ENCODE measurements at places on chromosomes 6 and 20. TPM values are rescaled to one million over a fixed set of nuclear protein-coding genes. Genes with fewer than 3 reads are reported as not detected.

Gene TFAP2B
- total RNA-seq = 0.14 TPM

Gene AGER
- total RNA-seq = 2.7 TPM

Gene PTGIS
- total RNA-seq = 2.7 TPM

Gene TRAPPC3L
- not detected for total RNA-seq

Gene KDM1B
- total RNA-seq = 24.3 TPM

Gene HLA-DRB5
- total RNA-seq = 0.21 TPM

Gene XKR7
- 0.34 TPM for total RNA-seq

Gene SPEF1
- 0.07 TPM for total RNA-seq

Gene COL21A1
- not detected for total RNA-seq

- no peak for DNase-seq
Observed at GRCh38 chr6:111791415-111791814, 81.8 kb downstream of the FYN start.

DNA sequence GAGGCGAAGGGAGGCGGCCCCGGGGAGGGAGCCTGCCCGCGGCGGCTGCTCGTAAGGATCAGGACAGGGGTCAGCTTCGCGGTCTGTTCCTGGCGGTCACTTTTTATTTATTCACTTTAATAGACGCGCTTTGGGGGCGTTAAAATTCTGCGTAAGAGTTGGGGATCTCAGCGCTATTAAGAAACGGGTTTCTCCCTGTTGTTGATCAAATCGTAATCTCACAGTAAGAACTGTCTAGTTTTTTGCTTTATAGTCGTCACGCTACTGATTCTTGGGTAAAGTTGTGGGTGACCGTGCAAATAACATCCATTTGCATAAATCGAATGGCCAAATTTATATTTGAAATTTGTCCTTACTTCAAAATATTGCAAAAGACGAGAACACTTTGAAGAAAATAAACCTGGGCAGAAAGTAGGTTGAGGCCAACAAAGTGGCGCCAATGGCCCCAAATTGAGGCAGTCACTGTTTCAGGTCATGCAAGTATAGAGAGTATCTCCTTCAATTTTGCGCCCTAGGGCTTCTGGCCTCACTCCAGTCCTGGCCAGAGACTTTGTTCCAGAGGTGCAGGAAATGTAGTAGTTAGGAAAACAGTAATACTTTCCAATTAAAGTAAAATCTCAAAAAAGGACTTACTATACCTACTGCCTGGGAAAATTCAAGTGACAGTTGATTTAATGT lies 963 bp upstream of the RMND1 start:
- no peak for DNase-seq

GRCh38 chr6:113854531-113855499 lies 2.3 kb upstream of the MARCKS start:
- no peak for DNase-seq

DNA sequence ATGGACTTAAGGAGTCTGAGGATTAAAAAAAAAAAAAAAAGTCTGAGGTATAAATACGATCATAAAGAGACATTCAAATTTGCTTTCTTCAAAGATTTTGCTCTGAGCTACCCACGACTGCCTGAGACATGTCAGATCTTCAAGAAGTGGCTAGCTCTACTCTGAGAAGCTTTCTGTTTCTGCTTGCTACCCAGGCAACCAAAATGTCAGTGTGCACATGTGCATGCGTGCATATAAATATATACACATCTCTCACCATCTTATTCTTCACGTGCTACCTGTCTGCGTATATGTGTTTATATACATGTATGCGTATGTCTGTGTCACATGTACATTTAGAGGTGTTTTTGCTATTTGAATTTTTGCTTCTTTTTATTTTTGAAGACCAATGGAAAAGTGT lies 299.6 kb upstream of the STXBP5 start:
- no peak for DNase-seq

DNA sequence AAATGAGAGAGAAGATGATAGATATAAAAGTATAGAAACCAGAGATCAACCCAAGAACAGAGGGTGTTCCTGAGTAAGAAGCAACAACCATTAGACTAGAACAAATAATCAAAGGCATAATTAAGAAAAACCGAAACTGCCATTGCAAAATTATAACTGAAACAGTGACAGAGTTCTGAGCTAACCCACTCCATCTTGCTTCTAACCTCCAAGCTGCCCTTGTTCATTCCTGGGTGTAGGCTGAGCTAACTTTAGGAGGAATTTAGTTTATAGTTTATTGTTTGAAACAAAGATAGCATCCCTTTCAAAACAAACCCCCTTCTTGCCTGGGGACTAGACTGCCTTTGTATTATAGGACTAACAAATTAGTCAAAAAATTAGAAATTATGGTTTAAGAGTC lies 56.1 kb upstream of the PRND start:
- DNase-seq = no peak

- DNase-seq = no peak
Observed at GRCh38 chr6:163790266-163790840, 375.8 kb downstream of the QKI start.

DNA sequence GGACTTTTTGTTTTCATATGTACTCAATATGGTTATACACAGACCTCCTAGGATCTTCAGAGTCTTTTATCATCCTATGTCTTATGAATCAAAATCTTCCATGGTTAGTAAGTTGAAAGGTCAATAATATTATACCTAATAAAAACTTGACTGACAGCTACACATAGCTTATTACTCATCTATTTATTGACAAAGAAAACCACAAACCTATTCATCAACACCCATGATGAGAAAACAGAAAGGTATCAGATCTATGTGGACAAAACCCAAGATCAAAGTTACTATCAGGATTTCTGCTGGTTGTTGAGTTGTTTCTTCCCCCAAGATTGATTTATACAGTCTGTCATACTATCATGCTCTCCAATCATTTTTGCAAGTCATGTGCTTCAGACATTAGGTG lies 460.1 kb upstream of the MANEA start:
- DNase-seq = no peak

- DNase-seq = no peak
Observed at GRCh38 chr20:29298759-29299613, 1958.5 kb upstream of the DEFB115 start.

- no peak for DNase-seq
Observed at GRCh38 chr20:25461281-25461650, 53.8 kb downstream of the GINS1 start.

GRCh38 chr20:35971981-35972380 lies 3.6 kb downstream of the CNBD2 start:
- DNase-seq = no peak

GRCh38 chr6:98924647-98925046 lies 23.1 kb downstream of the FBXL4 start:
- no peak for DNase-seq

DNA sequence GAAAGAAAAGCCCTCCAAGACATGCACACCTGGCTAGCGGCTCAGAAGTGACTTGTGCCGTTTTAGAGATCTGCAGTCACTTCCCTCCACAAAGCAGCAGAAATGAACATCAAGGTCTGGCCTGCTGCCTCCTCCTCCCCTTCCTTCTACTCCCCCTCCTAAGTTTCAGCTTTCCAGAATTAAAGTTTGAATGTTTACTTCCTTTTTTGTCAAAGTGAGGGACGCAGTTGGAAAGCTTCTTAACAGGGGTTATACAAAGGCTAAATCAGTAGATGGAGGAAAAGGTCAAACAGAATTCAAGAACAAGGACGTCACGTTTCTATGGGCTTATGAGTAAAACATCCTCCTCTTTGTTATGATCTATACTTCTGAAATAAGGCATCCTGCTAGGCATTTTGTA lies 227.7 kb downstream of the SLC35F1 start:
- DNase-seq = no peak

DNA sequence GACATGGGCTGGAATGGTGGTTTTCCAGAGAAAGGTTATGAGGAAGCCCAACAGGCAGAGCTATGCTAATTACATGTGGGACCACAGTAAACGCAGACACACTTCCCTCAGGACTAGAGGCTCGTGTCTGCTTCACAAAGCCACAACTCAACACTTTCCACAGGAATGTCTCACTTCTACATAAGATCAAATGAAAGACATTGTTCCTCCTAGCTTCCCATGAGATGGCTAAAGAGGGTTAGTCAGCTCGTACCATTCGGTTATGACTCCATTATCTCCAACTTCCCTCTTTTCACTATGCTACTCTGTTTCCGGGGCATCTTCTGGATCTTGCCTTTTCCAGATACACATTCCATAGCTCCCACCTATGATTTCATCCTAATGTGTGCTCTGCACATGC lies 29.1 kb upstream of the ZC3H12D start:
- DNase-seq = no peak

DNA sequence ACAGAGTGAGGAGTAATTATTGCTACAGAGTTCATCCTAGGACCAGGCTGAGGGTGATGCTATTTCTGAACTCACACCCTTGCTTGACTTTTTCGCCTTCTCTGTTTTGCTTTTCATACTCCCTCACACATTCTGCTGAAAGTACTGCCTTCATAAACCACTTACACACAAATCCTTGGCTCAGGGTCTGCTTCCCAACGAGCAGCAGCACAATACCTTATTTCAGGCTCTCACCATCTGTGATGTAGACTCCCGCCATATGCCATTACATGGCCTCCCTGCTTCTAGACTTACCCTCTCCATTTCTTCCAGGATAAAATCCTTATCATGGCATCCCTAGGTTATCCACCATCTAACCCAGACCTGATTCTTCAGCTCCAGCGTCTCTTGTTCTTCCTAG lies 321.3 kb upstream of the SPTLC3 start:
- DNase-seq = no peak

DNA sequence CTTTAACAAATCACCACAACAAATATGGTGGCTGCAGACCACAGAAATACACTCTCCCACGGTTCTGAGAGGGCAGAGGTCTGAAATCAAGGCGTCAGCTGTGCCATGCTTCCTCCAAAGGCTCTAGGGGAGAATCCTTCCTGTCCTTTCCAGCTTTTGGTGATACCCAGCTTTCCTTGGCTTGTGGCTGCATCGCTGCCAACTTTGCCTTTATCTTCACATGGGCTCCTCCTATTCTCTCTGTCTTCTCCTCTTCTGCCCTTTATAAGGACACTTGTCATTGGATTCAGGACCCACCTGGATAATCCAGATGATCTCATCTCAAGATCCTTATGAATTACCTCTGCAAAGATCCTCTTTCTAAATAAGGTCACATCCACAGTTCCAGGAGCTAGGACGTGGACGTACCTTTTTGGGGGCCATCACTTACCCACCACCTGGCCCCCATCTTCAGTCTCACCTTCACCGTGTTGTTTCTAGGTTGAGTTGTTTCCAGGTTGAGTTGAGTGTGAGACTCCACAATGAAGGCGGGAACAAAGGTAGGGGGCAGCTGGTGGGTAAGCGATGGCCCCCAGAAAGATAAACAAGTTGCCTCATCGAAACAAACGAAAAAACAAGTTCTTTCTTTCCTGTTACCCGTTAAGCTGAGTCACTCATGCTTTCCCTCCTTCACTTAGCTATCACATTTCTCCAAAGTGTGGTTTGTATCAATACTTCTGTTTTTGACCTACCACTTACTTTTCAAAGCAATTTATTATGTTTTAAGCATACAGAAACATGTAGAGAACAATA lies 68.9 kb upstream of the SLC22A16 start:
- DNase-seq = no peak

DNA sequence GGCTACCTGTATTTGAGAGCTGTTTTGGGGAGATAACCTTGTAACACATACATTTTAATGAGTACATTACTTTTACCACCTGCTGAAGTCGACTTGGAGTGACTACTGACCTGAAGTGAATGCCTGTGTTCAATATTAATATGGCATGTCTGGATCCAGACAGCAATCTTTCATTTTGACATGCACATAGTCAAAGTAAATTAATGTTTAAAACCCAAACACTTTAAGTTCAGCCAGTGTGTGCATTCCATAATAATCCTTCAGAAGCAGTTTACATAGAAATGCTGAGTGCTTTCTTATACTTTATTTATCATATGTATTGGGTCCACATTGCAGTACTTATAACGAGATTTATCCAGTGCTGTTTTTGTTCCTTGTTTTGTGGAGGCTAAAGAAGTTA lies 38.0 kb downstream of the CDKAL1 start:
- DNase-seq = no peak

DNA sequence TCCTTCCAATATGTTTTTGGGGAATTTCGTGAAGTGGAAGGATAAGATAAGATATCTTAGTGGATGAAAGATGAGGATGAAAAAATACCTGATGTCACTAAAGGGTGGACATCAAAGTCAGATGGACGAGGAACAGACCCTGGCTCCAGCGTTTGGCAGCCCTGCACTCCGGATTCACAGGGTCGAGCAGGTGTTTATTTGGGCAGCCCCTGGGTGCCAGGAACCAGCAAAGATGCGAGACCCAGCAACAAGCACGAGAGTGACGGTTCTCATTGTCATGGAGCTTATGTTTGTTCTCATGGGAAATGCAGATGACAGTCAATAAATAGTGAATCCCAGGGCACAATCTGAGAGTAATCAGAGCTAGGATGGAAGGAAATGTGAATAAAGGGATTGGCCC lies 131.1 kb downstream of the PHACTR3 start:
- DNase-seq = no peak

- DNase-seq = no peak
Observed at GRCh38 chr6:43838276-43839036, 68.4 kb downstream of the VEGFA start.

DNA sequence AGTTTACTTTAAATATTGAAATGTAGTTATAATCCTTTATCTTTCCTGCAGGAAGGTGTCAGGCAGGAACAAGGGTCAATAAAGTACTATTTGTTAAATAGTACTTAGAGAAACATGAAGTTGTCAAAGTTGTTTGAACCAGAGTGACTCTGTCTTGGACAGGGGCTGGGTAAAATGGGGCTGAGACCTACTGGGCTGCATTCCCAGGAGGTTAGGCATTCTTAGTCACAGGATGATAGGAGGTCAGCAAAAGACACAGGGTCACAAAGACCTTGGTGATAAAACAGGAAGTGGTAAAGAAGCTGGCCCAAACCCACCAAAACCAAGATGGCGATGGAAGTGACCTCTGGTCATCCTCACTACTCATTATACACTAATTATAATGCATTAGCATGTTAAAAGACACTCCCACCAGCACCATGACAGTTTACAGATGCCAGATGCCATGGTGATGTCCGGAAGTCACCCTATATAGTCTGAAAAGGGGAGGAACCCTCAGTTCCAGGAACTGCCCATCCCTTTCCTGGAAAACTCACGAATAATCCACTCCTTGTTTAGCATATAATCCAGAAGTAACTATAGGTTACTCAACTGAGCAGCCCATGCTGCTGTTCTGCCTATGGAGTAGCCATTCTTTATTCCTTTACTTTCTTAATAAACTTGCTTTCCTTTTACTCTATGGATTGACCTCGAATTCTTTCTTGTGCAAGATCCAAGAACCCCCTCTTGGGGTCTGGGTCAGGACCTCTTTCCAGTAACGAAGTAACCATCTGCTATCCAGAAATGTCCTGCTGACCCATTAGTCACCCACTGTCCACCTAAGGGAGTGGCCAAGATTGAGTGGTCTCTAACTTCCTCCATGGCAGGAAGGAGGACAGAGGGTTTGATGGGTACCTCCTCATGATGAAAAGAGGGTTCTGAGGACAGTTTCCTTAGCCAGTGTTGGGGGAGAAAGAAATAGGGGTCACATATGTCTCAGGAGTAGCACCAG lies 19.6 kb downstream of the SLC22A2 start:
- no peak for DNase-seq

GRCh38 chr6:89413006-89413400 lies 930 bp upstream of the RRAGD start:
- DNase-seq = no peak

GRCh38 chr6:15299430-15300131 lies 53.7 kb downstream of the JARID2 start:
- no peak for DNase-seq

GRCh38 chr20:46995561-46996142 lies 101.0 kb downstream of the EYA2 start:
- no peak for DNase-seq

All from kidney epithelial cell (primary cell).